Right renal cortex interstitium (tissue), 3 donors: ENCODE measurements at places on chromosomes 7 and 10. TPM values are rescaled to one million over a fixed set of nuclear protein-coding genes. Genes with fewer than 3 reads are reported as not detected.

Gene VAX1
- polyA plus RNA-seq: not detected

Gene SLC13A1
- polyA plus RNA-seq: 22.5 TPM

Gene TMEM236
- polyA plus RNA-seq: 0.25 TPM

Gene STAG3
- 10.5 TPM for polyA plus RNA-seq

Gene DEPP1
- 5.9 TPM for polyA plus RNA-seq

Gene MYO3A
- polyA plus RNA-seq: 6.4 TPM

Gene SUN3
- 0.37 TPM for polyA plus RNA-seq

Gene GNAI1
- polyA plus RNA-seq: 127 TPM

Gene PBLD
- 62.6 TPM for polyA plus RNA-seq

Gene SLC26A3
- 0.19 TPM for polyA plus RNA-seq

Gene EPHB4
- polyA plus RNA-seq: 101 TPM

Gene TBC1D12
- polyA plus RNA-seq: 19.8 TPM

Gene PNLIPRP3
- polyA plus RNA-seq: not detected

Gene DPP6
- polyA plus RNA-seq: 45.7 TPM

Gene KCND2
- polyA plus RNA-seq: 1.7 TPM

Gene ZPBP
- 0.44 TPM for polyA plus RNA-seq

Gene BCAP29
- polyA plus RNA-seq: 58.6 TPM

Gene AKR1D1
- 0.07 TPM for polyA plus RNA-seq

Gene VWC2
- 1.3 TPM for polyA plus RNA-seq

Gene SEMA3A
- polyA plus RNA-seq: 19.2 TPM

Gene OPN4
- polyA plus RNA-seq: not detected

Gene RALA
- 85.1 TPM for polyA plus RNA-seq

Gene ELMO1
- 13.3 TPM for polyA plus RNA-seq

Gene GPR85
- polyA plus RNA-seq: 0.71 TPM

Gene DKK1
- polyA plus RNA-seq: 59.9 TPM

Gene CTAGE6
- not detected for polyA plus RNA-seq

Gene RBP3
- polyA plus RNA-seq: 0.15 TPM

Gene KCNH2
- 13.2 TPM for polyA plus RNA-seq

Gene PRSS37
- polyA plus RNA-seq: not detected

Gene SUGCT
- 12.3 TPM for polyA plus RNA-seq

Gene ZNF853
- polyA plus RNA-seq: 16.8 TPM

Gene ACTL6B
- polyA plus RNA-seq: not detected

Gene SCART1
- polyA plus RNA-seq: 0.98 TPM

Gene C10orf143
- 7.5 TPM for polyA plus RNA-seq

Gene DUS4L
- 16.3 TPM for polyA plus RNA-seq

Gene ENKUR
- polyA plus RNA-seq: 5.5 TPM

Gene GDF10
- 1.1 TPM for polyA plus RNA-seq

Gene NEBL
- polyA plus RNA-seq: 89.8 TPM

Gene ABLIM1
- 102 TPM for polyA plus RNA-seq

Gene LRMDA
- polyA plus RNA-seq: 20.9 TPM

Gene GPR15LG
- polyA plus RNA-seq: 0.76 TPM

Gene ACHE
- polyA plus RNA-seq: 3.2 TPM

Gene JCAD
- polyA plus RNA-seq: 33.8 TPM

Gene SRPK2
- 55.3 TPM for polyA plus RNA-seq

Gene PAPSS2
- 44.8 TPM for polyA plus RNA-seq
